Psoas muscle (tissue), 8 donors: ENCODE measurements at places on chromosomes 5 and 9. TPM values are rescaled to one million over a fixed set of nuclear protein-coding genes. Genes with fewer than 3 reads are reported as not detected.

DNA sequence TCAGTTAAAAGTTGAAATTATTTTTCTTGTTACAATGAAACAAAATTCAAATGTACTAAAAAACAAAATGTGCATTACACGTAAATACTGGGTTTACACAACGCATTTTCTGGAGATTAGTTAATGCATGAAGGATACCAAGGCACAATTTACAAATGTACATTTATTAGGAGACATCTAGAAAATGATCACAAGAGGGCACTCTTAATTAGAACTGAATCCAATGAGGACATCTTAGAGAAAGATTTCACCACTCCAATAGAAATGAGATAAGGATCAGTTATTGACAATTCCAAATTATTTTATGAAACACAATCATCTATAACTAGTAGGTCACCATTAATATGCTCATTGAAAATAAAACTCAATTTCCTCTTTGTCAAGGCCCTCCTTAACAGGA lies 36.6 kb upstream of the CDH12 start:
- DNase-seq, result no peak

DNA sequence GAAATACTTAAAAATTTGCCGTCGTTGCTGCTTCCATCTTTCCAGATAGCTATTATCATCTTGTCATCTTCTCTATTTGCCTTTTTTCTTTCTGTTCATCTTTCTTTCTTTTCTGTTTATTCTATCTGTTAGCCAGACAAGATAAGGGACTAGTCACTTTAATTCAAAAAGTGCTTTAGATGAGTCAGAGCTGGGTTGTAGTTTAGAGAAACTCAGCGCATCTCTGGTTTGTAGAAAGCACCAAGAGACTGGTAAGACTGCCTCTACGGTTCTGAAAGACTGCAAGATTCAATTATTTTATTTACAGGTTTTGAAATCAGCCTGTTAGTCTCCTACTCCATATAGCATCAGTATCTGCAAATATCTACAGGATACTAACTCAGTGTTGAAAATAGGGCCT lies 562.8 kb upstream of the RIOK2 start:
- no peak for DNase-seq

- DNase-seq, result no peak
Measured at GRCh38 chr5:61595426-61595825, 263.4 kb downstream of the ZSWIM6 start.

DNA sequence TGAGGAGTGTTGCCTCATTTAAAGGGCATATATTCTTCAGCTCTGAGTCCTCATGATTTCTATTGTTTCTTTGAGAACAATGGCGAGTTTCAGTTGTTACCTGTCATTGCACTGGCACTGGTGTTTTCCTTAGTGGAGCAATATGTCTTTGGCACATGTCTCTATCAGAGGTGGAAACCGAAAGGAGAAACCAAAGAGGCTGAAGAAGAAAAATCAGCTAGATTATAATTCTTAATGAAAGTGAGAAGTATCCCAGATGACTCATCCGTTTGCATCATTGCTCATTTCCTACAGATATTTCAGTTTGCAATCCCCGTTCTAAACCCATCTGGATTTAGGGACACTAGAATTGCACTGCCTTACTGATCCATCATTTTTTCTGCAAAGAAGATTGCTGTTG lies 324.6 kb downstream of the TMEM232 start:
- DNase-seq, result no peak

GRCh38 chr9:137649553-137649952 lies 30.7 kb downstream of the EHMT1 start:
- no peak for DNase-seq

GRCh38 chr9:79692857-79693571 lies 121.2 kb downstream of the TLE4 start:
- no peak for DNase-seq

DNA sequence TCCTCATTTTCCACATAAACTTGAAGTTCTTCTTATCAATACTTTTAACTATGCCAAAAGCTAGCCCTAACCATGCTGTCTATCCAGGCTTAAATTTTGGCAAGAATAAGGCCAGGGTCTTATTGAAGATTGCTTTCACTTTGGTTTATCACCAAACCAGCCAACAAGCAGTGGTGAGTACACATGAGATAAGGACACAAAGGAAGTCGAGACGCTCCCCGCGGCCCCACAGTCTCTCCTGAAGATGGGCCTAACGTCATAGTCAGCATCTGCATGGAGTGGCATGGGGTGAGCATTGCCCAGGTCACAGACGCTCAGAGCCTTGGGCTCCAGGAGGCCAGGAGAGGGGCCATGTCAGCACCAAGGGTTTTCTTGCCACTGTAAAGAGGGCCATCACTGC lies 80.3 kb downstream of the ATPSCKMT start:
- DNase-seq, result no peak

DNA sequence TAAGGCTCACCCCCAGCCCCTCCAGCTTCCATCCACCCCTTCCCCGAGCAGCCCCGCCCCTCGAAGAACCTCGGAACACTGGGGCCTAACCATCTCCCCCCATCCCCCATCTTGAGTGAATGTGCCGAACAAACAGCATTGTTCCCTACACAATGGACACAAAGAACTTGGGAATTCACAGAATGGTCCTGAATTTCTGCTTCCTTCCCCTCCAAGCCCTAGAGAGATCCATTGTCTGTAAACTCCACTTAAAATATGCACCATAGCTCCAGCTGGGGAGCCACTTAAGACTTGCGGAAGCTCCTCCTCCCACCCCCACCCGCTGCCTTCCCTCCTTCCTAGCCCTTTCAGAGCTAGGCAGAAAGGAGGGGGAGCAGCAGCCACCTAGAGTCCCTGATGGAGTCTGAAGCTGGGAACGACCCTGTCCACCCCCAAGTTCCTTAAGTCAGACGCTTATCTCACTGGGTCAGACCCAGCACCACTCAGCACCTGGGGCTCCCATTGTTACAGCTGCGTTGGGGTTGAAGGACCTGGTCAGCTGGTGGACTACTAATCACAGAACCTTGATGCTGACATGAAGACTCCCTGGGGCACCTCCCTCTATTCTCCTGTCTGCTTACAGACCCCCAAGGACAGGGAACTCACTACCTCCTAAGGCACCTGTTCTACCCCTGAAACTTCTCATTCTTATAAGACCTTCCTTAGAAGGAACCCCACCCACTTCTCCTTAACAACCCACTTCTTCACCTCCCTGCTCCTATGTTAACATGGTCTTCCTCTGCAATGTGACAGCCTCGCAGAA lies 61.4 kb downstream of the PCDH1 start:
- no peak for DNase-seq

DNA sequence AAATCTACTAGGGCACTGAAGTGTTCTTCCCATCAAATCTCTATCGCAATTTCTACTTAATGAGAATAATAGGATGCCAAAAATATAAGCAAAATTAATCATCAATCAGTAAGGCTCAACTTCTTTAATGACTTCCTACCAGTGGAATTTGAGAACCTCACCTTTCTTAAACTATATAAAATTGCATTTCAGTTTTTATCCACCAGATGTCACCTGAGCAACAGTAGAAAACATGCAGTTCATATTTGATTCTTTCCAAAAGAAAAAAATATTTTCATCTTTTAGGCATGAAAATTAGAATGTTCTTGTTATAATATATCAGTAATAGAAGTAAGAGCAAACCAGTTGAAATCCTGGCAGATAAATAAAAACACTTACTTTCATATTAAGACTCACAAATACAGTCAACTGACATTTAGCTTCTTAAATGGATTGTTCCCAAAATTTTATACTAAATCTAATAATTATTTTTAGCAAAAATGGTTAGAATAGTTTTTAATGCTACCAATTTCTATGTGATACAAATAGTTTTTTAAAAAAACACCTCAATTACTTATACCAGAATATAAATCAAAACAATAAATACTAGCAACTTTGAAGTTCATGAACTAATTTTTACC lies 13.4 kb upstream of the CCDC112 start:
- no peak for DNase-seq

DNA sequence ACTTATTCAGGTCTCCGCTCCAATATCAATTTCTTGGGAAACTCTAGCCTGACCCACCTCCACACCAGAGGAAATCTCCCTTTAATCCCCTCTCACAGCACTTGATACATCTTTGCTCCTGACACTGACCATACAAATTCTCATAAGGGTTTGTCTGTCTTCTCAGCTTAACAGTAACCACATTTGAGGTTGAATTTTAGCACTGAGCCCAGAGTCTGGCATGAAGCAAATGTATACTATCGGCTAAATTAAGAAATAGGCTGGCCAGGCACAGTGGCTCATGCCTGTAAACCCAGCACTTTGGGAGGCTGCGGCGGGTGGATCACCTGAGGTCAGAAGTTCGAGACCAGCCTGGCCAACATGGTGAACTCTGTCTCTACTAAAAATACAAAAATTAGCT lies 9.7 kb downstream of the CDK5RAP2 start:
- no peak for DNase-seq

- DNase-seq, result no peak
Measured at GRCh38 chr5:44365345-44365744, 23.9 kb downstream of the FGF10 start.

DNA sequence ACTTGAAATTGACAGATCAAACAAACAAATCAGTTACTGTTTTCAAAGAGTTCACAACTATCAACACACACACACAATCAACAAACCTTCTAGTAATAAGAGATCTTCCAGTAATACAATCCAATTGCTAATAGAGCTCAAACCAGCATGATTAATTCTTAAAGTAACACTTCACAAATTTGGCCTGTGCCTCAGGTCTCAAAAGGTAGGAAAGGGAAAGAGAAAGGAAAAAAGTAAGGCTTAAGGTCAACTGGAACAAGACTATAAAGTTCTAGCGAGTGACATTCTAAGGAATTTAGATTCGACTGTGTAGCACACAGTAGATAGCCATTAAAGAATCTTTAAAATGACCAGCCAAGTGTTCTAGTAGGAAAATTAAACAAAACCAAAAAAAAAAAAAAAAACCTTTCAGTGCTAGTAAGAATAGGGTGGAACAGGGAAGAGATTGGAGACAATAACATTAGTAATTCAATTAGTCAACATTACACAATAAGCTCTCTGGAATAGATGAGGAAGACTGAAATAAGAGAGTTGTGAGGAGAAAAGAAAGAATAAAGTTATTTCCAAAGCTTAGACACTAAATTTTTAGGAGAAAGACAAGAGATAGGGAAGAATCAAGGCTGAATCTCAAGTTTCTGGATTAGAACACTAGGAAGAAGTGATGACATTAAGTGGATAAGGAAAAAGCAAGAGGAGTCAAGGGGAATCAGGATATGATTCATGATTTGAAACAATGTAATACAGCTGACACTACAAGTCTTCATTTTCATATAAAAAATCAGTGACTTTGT lies 86.1 kb downstream of the FBXL17 start:
- no peak for DNase-seq

GRCh38 chr5:149240354-149240998 lies 31.2 kb upstream of the AFAP1L1 start:
- DNase-seq, result no peak

DNA sequence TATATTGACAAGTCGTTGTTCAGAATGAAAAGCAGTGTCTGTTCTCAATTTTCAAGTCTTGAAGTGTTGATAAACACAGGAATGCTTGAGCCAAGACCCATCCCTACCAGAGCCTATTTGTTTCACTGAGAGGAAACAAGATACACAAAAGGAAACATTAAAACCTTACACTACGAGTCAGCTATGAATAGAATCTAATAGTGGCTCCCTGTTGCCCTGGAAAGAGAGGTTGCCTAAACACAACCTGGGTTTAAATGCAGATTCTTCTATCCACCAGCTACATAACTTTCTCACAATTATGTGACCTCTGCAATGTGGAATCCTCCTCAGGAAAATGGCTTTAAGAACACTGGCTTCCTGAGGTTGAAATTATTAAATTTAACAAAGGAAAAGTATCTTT lies 29.1 kb upstream of the BNC2 start:
- no peak for DNase-seq

DNA sequence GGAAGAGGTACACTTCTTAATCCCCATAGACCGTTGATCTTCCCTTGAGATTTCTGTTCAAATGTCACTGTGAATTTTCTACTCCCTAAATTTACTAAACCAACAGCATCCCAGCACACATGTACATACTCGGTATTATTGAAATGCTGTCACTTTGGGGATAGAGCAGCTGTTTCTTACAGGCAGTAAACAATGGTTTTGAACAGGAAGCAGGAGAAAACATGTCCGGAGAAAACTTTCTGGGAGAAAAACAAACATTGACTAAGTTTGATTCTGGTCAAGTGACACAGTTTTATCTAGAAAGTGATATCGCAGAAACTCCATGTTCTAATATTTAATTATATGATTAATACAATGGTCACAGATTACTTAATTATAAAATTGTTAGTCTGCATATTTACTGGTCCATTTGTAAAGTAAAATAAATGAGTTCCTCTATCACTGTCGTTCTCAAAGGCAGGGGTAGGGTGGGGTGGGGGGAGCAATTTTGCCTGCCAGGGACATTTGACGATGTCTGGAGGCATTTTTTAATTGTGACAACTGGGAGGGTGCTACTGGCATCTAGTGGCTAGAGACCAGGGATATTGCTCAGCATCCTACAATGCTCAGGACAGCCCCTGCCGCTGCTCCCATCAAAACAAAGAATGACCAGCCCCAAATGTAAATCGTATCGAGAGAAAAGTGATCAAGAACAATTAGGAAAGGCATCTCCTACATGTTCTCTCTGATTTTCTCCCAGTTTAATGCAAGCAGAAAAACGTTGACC lies 12.2 kb downstream of the TAS2R1 start:
- no peak for DNase-seq

DNA sequence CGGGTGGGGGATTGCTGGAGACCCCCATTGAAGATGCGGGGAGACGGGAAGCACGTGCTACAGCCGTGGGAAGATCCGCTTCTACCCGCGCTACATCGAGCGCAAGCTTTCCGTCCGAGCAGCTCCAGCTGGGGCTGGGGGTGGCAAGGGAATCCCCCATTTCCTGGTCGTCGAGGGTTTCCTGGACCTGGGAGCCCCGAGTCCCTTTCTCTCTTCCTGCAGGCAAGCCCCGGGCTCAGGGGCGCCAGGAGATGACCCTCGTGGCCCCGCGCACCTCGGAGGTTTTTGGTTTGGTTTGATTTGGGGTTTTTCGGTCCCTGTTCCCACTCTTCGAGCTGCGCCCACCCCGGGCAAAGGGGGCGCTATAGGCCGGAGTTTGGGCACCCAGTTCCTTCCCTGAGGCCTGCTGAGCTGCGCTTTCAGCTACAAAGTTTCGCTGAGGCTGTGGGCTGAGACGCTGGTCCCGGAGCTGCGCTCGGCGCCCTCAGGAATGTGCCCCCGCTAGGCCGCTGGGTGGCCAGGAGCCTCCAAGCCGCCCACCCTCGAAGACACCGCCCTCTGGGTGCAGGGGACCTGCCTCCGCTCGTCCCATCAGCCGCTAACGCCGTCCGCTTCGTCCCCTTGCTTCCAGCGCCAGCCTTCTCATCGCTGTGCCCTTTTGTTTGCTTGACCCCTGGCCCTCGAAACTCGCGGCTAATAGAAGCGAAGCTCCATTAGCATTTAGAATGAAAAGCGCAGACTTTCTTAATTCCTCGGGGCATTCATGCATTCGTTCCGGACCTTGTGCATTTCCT lies 2.9 kb downstream of the NR4A3 start:
- DNase-seq, result peak; percentile 59

The GHR gene
- polyA plus RNA-seq, result 36.6 TPM

The RNF180 gene
- 1.3 TPM for polyA plus RNA-seq

The PPIC gene
- 23.7 TPM for polyA plus RNA-seq

The EMB gene
- polyA plus RNA-seq, result 0.42 TPM

The LCN2 gene
- polyA plus RNA-seq, result 0.90 TPM
